ENCODE measurements at places on chromosomes 16 and 17.

- peak; percentile 86 for DNase-seq
Measured at GRCh38 chr16:2983706-2984136, 3.5 kb upstream of the PKMYT1 start.

GRCh38 chr17:59600169-59600568, 19.5 kb upstream of the CLTC start:
- DNase-seq, result no peak

DNA sequence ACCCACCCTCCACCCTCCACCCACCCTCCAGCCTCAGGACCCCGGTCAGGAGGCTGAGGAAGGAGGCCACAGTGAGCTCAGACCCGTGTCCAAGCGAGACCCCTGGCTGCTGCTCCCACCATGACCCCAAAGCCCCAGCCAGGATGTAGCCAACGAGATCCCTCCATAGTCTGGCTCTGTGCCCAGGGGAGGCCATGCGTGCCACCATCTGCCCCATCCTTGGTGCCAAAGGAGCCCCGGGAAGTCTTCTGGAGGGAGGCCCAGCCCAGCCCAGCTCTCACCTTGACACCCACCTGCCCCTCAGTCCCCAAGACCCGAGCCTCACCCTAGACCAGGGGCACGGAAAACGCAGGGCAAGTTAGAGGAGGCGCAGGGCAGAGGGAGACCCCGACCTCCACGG, 34.2 kb downstream of the PIEZO1 start:
- DNase-seq, result no peak

- DNase-seq, result no peak
Measured at GRCh38 chr16:69712914-69713581, 13.3 kb downstream of the NQO1 start.

- no peak for DNase-seq
Measured at GRCh38 chr17:18027280-18027679, 11.7 kb downstream of the ATPAF2 start.

DNA sequence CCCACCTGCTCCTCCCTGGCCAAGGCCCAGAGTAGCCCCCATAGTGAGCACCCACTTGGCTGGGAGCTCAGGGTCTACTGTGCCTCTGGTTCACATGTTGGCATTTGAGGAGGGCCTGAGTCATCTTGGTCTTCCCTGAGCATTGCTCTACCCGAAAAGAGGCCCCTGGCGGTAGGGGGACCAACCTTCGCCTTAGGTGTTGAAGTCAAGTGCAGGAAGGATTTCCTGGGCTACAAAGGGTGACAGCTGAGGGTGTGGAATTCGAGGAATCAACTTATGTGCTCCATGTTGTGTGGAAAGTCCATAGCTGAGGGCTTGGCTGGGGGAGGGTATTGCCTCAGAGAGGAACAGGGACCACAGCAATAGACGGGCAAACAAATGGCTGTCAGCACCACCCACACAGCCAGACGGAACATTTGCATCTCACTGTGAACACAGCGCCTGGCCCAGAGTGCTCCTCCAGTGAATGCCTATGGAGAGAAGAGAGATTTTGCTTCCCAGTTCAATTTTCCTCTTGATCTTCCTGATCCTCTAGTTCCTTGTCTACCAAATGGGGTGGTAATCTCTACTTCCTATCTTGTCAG, 35.6 kb upstream of the NGFR start:
- no peak for DNase-seq

DNA sequence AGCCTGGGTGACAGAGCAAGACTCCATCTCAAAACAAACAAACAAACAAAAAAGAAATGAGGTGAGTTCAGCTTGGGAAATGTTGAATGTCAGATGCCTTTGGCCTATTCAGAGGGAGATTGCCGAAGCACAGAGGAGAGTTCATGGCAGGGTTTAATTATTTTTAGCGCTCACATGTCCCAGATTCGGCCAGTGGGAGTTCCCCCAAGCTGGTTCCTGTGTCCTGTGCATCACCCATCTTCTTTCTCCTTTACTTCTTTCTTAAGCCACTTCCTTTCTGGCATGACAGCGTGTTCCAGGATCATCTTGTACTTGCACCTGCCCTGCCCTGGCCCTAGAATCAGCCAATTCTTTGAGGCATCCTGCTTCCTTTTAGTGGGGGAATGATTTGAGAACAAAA, 9.2 kb downstream of the MPV17L start:
- DNase-seq, result no peak

DNA sequence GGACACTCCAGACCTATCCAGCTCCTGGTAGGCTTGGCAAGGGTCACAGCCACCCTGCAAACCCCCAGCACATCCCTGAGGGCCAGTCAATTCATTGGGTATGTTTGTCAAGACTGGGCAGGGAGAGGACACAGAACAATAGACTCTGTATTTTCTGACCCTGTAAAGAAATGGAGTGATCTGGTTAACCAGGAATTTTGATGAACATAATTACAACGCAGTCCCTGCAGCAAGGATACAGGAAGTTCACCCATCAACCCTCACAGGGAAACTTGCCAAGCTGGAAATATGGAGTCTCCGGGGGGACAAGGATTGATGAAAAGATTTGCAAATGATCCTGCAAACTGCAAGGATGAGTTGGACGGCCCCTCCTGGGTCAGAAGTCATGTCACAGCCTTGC, 126.1 kb upstream of the RCVRN start:
- DNase-seq, result no peak

GRCh38 chr16:70572050-70572925, 48.7 kb downstream of the SF3B3 start:
- no peak for DNase-seq
